ENCODE measurements at places on chromosomes 4 and X. TPM values are rescaled to one million over a fixed set of nuclear protein-coding genes. Genes with fewer than 3 reads are reported as not detected.

The GYPA gene
- total RNA-seq: not detected

The MAGEA4 gene
- not detected for total RNA-seq

The MAGEA12 gene
- total RNA-seq: not detected

The BEND2 gene
- not detected for total RNA-seq

The XAGE1A gene
- not detected for total RNA-seq

The IL1RAPL1 gene
- not detected for total RNA-seq

The FAT4 gene
- 2.3 TPM for total RNA-seq

The MND1 gene
- total RNA-seq: 9.0 TPM

The HTN3 gene
- total RNA-seq: not detected

DNA sequence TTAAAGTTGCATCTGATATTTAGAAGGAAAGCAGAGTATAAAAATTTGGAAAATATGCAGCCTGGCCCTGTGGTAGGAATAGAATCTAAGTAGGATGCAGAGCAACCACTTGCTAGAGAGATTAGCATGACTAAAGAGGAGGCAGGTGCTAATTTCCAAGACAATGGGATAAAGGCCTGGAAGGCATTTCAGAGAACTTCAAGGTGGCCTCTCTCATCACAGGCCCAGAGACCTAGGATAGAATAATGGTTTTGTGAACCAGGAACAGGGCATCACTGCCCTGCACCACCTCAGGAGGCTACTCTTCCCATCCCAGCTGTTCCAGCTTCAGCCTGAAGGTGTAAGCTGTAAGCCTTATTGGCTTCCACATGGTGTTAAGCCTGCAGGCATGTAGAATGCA, 621.7 kb upstream of the HS3ST1 start:
- DNase-seq: no peak

- no peak for DNase-seq
Measured at GRCh38 chrX:67105758-67106116, 438.1 kb upstream of the AR start.

GRCh38 chr4:90584051-90584450, 456.9 kb downstream of the CCSER1 start:
- DNase-seq: no peak

DNA sequence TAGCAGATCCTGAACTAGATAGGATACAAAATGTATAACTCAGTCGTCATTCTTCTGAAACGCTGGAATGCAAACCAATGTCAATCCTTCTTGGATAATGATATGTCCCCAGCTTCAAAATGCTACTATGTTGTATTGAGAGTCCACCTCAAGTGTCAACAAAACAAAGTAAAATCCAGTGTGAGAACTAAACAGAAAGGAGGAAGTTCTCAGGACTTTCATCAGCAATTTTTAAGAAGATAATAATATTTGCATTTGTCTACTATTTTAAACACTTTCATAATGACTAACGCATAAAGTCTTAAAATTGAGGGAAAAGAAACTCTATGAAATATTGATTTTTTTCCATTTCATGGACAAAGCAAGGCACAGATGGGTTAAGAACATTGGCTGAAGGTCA, 36.3 kb downstream of the SOD3 start:
- DNase-seq: no peak

DNA sequence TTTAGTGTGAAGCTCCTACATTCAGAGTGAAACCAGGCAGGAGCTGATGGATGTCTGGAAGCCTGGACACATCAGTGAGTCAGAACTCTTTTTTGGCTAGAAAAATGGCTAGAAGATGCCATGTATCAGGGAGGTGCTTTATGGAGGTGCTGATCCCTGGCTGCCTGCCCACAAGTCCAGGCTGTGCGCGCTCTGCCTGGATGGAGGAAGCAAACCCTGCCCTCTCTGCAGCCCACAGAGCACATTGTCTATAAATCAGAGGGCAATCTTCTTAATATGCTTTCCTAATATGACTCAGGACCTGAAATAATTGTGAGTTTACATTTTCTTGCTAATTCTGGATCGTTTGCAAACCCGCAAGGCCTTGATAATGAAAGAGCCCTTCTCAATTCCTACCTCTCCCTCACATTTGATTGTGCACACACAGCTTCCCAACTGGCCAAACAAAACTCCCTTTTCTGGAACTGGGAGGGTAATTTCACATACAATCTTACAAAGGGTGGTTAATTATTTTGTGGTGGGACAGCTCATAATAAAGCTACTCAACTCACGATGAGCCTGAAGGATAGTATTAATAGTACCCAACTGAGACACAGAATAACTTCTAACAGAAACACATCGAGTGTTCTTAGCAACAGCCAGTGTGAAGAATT, 11.7 kb downstream of the MFAP3L start:
- peak; percentile 37 for DNase-seq

GRCh38 chrX:136828830-136829229, 48.1 kb upstream of the ARHGEF6 start:
- DNase-seq: no peak

DNA sequence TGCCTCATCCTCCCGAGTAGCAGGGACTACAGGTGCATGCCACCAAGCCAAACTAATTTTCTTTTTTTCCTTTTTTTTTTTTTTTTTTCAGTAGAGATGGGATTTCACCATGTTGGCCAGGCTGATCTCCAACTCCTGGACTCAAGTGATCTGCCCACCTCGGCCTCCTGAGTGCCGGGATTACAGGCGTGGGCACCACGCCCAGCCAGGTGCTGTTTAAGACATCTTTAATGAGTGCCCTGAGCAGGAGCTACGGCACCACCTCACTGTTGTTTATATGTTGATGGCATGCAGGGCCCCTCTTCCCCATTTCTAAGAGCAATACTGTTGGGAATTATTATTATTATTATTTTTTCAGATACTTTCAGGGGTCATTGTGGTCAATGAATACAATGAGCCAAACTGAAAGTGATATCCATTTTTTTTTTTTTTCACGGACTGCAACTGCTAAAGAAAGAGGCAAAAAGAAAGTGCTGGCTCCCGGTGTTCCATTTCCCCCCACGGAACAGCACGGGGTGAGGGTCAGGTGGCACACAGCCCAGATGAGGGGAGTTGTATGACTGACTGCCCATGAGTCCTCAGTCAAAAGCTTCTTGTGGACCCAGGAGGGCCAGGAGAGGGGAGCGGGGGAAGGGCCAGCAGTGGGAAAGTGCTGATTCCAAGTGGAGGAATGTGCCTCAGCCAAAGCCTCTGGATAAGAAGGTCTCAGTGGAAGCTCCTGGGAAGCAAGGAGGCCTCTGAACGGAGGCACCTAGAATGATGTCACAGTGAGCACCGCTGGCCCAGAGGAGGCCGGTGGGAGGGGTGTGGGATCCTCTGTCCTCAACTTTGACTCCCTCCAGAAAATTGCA, 101.8 kb upstream of the HPF1 start:
- DNase-seq: peak; percentile 8

DNA sequence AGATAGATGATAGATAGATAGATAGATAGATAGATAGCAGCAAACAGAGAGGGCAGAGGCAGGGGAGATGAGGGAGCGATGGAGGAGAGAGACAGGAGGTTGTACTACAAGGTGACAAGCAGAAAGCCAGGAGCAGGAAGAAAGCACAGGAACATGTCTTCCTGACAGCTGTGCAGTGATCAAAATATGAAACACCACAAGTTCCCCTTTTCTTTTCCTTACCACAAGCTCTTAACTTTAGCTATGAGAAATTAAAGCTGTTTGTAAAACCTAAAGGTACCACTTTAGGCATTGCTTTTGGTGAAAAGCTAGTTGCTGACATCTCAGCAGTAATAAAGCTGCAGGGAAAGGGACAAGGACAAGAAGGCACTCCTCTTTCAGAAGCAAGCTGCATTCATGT, 9.1 kb upstream of the MAGED4B start:
- DNase-seq: no peak

DNA sequence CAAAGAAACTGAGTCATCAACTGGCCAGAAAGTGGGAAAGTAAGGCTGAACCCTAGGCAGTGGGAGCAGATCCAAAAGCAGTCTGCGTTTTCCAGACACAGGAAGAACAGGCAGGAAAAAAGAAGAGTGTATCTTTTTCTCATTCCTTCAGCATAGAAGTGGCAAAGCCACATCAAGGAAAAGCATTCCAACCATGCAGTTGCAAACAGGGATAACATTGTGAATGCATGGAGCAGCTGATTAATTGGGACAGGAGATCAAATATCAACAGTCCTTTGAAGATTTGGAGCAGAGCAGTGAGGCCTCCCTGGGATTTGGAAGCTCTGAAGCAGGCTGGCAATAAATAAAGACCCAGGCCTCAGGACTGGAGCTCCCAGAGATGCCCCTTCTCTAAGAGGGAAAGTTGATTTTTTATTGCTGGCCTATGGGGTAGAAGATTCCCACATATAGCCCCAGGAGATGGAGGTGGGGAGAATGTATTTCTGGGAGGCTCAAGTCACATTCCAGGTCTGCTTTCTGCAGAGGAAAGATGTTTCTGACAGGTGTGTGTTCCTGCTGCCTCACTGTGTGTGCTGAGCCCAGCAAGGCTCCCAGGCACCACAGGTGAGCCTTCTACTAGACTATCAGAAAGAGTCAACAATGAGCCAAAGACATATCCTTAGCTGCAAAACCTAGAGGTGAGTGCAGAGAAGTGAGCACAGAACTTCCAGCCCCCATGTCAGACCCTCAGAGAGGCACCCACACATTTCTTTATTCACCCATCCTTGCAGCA, 222.5 kb downstream of the RAB28 start:
- no peak for DNase-seq

- DNase-seq: no peak
Measured at GRCh38 chr4:53633608-53634007, 42.3 kb upstream of the LNX1 start.

DNA sequence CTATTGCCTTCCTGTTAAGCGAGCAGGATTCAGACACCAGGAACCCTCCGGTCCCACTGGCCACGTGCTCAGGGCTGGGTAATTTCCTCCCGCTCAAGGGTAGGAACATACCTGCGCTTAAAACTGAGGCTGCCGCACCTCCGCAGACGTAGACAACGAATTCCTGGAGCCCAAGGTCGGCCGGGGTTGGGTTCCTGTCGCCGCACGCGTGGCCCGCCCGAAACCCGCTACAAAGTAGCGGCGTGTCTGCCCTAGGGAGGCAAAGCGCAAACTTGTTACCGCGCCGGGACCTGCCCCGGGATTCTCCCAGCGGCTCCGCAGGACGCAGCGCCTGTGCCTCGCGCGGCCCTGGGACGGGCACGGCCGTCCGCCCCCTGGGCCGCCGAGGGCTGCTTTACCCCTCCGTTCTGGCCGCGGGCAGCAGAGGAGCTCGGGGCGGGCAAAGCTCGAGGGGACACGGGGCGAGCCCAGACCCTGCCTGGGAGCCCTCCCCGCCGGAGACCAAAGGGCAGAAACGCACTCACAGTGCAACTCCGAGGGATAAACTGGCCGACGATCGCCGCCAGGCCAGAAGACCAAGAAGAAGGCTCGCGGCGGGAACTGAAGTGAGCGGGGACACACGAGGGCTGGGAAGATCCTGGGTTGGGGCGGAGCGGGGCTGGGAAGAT, at the start of gene ERVMER34-1:
ERVMER34-1 (minus strand) TSS at position 607 of the 668 bp plus-strand sequence. CDS start 5,905 bp downstream, outside the sequence.
- no peak for DNase-seq

DNA sequence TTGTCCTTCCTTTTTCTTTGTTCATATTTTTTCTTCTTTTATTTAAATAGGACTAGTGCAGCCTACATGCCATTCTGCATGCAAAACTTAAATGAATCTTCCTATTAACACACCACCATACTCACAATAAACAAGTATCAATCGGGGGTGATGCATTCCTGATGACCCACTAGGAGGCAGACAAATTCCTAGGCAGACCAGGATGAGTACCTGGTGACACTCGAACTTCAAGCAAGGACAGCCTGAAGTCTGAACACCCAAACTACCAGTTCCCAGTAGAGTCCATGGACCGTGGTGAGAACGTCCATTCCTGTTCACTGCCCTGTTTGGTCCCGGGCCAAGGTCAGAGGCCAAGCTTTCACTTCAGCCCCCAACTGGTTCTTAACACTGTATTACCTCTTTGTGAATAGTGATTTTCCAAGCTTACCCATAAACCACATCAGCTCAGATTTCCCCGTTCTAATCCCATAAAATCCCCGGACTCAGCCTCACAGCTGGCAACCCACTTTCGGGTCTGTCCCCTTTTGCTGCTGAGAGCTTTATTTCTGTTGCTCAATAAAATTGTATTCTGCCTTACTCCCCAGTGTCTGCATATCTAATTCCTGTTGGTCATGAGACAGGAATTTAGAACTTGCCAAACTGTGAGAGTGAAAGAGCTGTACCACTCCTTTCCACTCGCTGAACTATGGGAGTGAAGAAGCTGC, 1286.6 kb downstream of the FSTL5 start:
- DNase-seq: peak; percentile 34

DNA sequence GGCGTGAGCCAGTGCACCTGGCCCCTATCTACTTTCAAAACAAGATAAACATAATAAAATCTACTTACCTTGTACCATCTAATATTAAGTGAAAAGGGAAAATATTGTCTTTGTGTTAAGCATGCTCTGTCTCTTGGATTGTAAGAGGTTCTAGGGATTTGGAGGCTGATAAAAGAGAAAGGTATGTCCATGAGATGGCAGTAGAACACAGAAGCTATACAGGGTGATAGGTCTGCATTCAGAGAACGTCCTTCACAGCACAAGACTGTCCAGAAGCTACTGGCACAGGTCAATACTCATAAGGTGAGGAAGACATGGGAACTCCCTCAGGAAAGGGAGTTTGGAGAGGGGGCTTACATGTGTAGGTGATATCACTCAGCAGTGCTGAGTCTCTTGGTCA, 135.5 kb downstream of the TMEM47 start:
- DNase-seq: peak; percentile 46

DNA sequence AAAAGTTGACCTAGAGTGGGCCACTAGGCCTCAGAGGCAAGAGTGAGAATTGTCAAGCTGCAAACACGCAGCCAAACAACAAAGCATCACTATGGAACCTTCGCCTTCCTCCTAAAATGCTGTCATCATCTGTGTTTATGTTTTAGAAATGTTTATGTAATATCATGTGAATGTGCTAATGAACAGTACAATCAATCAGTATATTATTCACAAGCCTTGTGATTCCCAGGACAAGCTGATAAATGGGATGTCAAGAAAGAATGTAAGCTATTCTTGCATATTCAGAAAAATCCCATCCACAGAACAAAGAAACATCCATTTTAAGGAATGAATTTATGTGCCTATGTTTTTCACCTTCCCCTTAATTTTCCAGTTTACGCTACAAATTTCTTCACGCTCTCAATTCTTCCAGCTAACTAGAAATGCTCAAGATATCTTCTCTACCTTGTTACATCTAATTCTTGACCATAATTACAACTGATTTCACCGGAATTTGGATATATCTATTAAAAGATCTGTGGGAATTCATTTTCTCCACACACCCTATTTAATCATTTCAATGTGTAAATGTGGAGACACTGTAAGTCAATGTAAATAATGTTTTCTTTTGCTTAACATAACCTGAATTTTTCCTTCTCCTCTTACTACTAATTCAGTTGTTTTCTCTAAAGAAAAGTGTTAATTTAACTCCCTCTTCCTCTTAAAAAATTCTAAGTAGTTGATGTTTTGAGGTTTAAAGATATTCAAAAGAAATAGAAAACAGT, 65.5 kb downstream of the LEF1 start:
- no peak for DNase-seq

DNA sequence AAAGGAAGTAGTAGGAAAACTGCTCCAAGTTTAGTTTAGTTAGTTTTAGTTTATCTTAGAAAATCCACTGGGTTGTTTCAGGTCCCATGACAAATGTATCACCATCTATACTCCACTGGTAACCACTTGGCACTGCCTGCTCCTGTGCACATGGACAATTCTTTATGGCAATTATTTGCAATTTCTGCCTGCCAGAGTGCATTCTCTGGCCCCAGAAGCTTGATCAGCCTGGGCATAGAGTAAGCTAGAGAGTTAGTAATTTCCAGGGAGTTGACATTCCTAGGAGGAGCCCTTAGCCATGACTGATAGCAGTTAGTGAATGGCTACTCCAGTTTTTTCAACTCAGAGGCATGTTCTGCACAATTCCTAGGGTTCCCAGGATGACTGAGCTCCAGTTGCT, 203.2 kb upstream of the FGF13 start:
- DNase-seq: peak; percentile 16

Data from renal cortical epithelial cell (primary cell).